G401 (cell line): ENCODE measurements at places on chromosomes 16 and 17.
A peak's percentile ranks its signal among the peaks of the same experiment; 100 is the strongest.

GRCh38 chr17:30229012-30229411 is 6.5 kb downstream of the SLC6A4 start:
- no peak for DNase-seq

- no peak for DNase-seq
These were observed 2.0 kb downstream of the HOXB8 start for GRCh38 chr17:48612854-48613691.

DNA sequence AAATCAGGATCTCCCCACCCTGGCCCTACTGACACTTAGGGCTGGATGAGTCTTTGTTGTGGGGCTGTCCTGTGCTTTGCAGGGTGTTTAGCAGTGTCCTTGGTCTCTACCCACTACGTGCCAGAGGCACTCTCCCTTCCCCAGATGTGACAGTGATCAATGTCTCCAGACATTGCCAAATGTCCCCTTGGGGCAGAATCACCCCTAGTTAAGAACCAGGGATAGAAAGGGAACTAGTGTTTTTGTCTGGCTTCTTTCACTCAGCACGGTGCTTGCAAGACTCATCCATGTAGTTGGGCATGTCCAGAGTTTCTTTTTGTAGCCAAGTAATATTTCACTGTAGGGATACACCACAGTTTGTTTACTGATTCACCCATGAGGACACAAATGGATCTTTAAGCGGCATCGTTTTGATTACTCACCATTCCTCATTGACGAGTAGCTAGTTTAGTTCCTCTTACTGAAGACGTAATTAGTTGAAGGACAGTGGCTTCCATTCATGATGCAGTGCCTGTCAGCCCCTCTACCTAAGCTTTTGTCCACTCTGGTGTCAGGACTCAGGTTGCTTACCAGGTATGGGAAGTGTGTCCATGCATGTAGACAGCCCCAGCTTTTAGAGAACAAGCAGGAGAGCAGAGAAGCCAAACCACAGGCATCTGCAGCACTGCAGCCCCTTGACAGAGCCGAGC is 26.0 kb upstream of the ITGB4 start:
- DNase-seq = no peak

- DNase-seq = no peak
These were observed 5.0 kb downstream of the SCARF1 start for GRCh38 chr17:1640329-1641064.

DNA sequence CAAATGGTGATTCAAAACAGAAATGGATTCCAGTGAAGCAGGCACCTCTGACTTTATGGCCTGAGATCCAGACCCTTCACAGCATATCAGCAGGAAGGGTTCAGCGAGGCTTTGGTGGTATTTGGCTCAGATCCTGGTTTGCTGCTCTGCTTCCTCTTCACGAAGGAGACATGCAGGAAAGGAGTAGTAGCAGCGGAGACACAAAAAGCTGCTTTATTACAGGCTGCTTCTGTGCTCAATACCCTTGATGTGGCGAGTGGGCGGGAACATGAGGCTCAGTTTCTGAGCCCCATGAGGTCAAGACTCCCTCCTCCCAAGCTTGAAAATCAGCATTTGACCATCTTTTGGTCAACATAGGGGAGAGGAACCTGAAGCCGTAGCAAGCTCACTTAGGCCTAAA is 213.3 kb upstream of the AXIN2 start:
- no peak for DNase-seq

GRCh38 chr17:38322156-38322779 is 21.5 kb downstream of the GPR179 start:
- peak; percentile 60 for DNase-seq
